ENCODE measurements at places on chromosomes 3 and 15. TPM values are rescaled to one million over a fixed set of nuclear protein-coding genes. Genes with fewer than 3 reads are reported as not detected.

The TRH gene
- not detected for total RNA-seq

The RLBP1 gene
- total RNA-seq: not detected

GRCh38 chr3:45199837-45200648 lies 26.0 kb downstream of the TMEM158 start:
- peak; percentile 88 for DNase-seq

- DNase-seq: no peak
These were observed 35.1 kb upstream of the PTPRG start for GRCh38 chr3:61526308-61526707.

GRCh38 chr3:100455841-100456550 lies 36.4 kb upstream of the TMEM45A start:
- DNase-seq: no peak

- no peak for DNase-seq
These were observed 107.3 kb upstream of the PRR20G start for GRCh38 chr3:127394984-127395662.

GRCh38 chr15:100198442-100198841 lies 143.3 kb downstream of the ADAMTS17 start:
- DNase-seq: no peak

GRCh38 chr3:98744283-98744682 lies 18.9 kb upstream of the ST3GAL6 start:
- no peak for DNase-seq

- DNase-seq: no peak
These were observed 16.2 kb downstream of the TERC start for GRCh38 chr3:169748670-169749069.

GRCh38 chr15:64895285-64896065 lies 16.2 kb upstream of the ANKDD1A start:
- DNase-seq: no peak

- DNase-seq: no peak
These were observed 1181.9 kb downstream of the ROBO2 start for GRCh38 chr3:78221796-78222195.

DNA sequence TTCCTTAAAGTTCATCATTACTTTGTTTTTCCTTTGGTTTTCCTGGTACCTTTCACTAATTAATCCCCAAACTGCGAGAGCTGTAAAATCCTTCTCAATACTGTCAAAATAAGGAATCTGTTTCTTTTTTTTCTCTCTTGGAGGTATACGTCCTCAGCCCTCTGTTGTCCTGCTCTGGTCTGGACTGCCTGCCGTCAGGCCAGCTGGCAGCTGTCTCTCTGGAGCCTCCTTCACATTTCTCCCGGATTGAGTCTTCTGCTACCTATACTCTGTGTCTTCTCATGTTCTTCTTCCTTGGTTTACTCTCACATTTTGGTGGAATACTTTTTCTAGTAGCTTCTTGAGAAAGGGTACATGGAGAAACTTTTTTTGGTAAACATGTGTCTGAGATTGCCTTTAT lies 13.8 kb downstream of the TATDN2 start:
- DNase-seq: no peak

All from epithelial cell of proximal tubule (primary cell).